Stimulated activated CD4-positive, alpha-beta T cell treated with anti-CD3 and anti-CD28 coated beads, Interleukin-1b, Interleukin-23, amount 100 ng/mL, for 24 hours (primary cell): ENCODE measurements at places on chromosomes 11 and 22.
A peak's percentile ranks its signal among the peaks of the same experiment; 100 is the strongest.

GRCh38 chr11:25769287-25769686 lies 562.6 kb upstream of the ANO3 start:
- DNase-seq = no peak

- no peak for DNase-seq
Measured at GRCh38 chr11:2703363-2704141, 3.8 kb upstream of the KCNQ1OT1 start.

DNA sequence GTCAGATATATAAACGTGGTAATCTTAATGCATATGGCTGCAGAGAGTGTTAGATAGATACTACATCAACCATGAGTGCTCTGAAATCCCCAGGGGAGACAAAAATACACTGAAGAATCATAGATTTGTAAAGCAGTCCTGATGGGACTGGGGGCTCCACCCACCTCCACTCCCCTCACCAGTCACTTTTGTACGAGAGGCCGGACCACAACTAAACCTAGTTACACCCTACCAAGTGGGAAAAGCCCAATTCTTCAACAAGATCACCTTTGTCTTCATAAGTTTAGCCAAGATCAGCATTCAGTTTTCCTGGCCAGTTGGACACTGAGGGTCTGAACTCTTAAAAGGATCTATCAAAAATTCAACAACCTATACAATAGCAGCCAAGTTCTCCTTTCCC lies 1.5 kb downstream of the SF1 start:
- no peak for DNase-seq

DNA sequence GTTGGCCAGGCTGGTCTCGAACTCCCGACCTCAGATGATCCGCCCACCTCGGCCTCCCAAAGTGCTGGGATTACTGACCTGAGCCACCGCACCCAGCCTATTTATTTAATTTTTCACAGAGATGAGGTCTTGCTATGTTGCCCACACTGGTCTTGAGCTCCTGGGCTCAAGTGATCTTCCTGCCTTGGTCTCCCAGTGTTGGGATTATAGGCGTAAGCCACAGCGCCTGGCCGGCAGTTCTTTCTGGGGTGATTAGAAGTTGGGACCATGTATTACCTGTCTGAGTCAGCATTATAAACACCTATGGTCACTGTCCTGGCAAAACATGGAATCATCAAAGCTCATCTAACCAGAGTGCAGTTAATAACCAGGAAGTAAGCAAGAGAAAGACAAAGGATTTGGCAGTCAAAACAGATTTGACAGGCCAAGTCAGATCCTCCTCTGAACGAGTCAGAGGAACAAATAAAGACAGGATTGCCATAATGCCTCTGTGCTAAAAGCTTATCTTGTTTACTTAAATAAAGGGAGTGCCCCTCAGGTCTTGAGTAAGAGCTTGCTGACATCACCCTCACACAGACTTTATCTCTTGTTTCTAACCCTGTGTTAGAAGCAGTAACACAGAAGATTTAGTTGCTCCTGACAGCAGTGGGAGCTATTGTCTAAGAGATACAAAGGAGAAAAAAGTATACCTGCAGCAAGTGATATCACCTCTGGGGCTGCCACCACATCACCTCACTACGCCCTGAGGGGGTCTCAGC lies 3.7 kb downstream of the SERPIND1 start:
- DNase-seq = no peak

GRCh38 chr22:23302171-23303002 lies 122.1 kb downstream of the BCR start:
- no peak for DNase-seq

GRCh38 chr22:39098026-39098425 lies 982 bp downstream of the APOBEC3H start:
- DNase-seq = no peak

GRCh38 chr11:63516109-63516508 lies 10.2 kb downstream of the LGALS12 start:
- DNase-seq = no peak

GRCh38 chr22:30270832-30271231 lies 4.2 kb upstream of the OSM start:
- DNase-seq = no peak

DNA sequence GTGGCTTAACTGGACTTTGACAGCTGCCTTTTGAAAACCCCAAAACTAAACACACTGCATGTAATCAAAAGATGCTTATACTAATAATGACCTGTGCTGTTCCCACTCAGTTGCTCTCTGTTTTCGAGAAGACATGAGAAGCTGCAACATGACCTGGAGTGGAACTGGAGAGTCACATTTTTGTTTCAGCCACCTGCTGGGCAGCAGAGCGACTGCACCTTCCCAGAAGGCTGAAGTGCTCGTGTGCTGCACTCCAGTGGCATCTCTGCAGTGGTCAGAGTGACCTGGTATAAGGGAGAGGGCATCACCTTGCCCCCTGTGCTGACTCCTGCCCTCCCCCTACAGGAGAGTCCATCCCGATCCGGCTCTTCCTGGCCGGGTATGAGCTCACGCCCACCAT lies 8.6 kb downstream of the THYN1 start:
- no peak for DNase-seq

DNA sequence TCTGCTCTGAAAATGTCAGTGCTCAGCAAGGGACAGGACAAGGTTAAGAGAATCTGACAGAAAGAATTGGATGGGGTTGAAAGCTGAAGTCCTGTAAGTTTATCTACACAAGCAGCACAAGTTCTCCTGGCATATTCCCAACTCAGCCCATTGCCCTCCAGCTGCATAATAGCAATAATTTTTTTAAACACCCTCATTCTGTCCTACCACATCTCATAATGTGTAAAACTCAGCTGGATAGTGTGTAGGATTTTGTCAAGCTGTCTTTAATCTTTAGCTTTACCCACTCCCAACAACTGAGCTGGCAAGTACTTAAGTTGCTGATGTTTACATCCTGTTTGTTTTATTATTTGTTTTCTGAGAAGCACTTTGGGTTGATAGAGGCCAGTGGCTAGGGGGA lies 158.9 kb downstream of the CADM1 start:
- DNase-seq = no peak

DNA sequence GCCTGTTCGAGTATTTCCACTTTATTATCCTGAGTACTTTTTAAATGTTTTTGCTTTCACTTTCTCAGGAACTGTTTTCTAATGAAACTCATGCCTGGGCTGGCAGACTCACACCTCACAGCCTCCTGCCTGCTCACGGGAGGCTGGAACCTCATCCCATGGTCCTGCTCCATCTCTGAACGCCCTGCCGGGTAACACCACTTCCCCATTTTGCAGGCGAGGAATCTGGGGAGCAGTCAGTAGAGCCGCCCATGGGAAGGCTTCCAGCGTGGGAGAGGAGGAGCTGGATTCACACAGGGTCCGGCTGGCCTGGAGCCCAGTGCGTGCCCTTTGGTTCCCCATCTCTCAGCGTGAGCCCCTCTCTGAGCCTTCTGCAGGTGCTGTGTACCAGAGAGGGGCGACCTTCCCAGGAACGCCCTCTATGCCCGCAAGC lies 53.6 kb downstream of the SCUBE1 start:
- DNase-seq = no peak

DNA sequence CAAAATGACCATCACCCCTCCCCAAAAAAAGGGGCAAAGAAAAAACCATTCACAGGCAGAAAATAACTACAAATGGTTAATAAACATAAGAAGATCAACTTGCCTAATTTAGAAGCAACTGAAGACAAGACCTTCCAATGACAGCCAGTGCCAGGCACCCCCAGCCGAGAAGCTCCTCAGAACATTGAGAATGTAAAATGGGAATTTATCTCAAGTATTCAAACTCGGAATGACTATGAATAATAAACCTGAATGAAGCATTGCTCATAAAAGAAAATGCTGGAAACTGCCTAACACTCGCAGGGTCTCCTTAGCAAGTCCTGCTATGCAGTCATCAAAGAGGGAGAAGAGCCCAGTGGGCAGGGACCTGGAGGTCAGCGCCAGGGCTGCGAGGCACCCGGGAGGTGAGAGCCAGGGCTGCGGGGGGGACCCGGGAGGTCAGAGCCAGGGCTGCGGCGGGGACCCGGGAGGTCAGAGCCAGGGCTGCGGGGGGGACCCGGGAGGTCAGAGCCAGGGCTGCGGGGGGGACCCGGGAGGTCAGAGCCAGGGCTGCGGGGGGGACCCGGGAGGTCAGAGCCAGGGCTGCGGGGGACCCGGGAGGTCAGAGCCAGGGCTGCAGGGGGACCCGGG lies 23.2 kb upstream of the MOB2 start:
- no peak for DNase-seq

DNA sequence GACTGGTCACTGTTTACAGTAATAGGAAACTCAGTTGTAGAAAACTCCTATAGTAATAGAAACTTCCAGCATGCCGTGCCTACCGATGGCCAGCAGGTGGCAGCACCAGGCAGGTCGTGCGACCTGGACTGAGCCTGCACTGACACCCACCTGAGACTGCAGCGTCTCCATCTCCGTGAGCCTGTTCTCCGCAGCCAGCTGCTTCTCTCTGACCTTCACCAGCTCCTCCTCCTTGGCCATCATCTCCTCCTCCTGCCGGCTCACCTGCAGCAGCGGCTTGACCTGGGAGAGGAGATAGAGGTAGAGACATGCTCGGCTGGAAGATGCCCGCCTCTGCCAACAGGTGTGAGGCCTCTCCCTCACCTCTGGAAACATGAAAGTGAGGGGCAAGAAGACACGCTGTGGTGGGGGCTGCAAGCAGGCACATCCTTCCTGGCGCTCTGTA lies 48.5 kb downstream of the APOL1 start:
- peak; percentile 72 for DNase-seq

DNA sequence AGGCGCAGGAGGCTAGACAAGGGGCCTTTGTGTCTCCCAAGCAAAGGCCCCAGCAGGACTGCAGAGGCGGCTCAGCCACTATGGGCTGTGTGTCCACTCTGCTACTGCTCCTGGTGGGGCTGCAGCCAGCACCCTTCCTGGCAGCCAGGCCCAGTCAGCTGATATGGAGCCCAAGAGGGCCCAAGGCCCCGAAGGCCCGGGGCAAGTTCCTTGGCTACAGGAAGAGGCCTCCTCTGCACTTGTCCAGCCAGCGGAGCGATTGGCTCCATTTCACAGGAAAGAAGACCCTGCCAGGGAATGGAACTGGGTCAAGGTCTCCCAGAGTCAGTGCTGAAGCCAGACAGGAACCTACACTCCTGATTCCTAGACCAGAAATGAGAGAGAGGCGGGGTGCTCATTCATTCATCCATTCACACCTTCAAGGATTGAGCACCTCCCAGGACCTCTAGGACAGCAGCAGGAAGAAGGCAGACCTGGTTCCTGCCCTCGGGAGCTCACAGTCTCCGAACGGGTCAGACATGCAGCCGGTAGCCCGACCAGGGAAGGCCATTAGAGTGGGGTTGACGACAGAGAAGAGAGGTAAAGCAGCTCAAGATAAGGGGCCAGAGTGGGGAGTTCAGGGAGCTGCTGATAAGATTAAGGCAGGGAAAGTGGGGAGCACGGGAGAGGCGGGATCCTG lies 811 bp upstream of the P2RY2 start:
- DNase-seq = no peak

DNA sequence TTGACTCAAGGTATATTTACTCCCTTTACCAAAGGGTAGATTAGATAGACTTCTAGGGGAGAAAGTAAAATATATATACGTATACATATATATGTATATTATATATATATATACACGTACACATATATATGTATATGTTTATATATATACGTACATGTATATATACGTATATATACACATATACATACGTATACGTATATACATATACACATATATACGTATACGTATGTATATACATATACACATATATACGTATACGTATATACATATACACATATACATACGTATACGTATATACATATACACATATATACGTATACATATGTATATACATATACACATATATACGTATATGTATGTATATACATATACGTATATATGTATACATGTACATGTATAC lies 430.5 kb upstream of the ANO3 start:
- DNase-seq = no peak

GRCh38 chr11:91219535-91219934 lies 996.7 kb upstream of the CHORDC1 start:
- no peak for DNase-seq

- peak; percentile 78 for DNase-seq
Measured at GRCh38 chr11:85752890-85753581, 57.9 kb downstream of the SYTL2 start.

GRCh38 chr11:118621784-118622375 lies 14.5 kb downstream of the PHLDB1 start:
- no peak for DNase-seq

GRCh38 chr11:1439341-1439740 lies 47.2 kb downstream of the MOB2 start:
- DNase-seq = no peak

- no peak for DNase-seq
Measured at GRCh38 chr22:29112121-29112520, 39.3 kb downstream of the KREMEN1 start.

DNA sequence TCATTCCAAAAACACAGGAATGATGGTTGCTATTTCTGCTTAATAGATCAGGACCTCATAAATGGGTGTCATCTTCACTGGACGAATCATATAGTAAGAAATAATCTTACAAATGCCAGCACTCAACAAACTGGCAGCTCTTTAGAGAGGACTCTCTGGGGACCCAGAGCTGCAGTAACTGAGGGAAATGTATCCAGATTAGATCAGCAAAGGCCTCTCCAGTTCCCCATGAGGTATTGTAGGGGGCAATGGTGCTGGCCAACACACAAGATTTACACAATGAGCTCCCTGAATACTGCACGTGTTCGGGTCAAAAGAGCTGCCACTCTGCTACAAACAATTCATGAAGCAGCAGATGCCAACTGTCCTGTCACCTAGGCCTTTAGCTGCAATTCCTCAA lies 110.2 kb downstream of the RBFOX2 start:
- DNase-seq = no peak

- no peak for DNase-seq
Measured at GRCh38 chr11:64745189-64745520, 1.2 kb upstream of the RASGRP2 start.

DNA sequence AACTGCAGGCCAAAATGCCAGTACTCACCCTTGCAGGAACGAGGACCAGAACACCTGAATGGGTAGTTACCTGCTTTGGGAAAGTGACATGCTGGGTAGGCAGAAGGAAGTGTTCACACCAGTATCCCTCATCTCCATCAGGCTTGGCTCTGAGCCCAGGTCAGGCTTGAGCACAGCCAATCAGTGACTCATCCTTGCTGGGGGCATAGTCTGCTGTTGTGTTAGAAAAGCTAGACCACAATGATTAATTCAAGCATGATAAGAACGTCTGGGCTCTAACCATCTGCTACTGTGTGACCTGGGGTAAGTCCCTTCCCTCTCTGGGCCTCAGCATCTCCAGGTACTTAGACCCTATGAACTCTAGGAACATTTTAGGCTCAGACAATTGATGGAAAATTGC lies 450.4 kb downstream of the MIAT start:
- DNase-seq = no peak

DNA sequence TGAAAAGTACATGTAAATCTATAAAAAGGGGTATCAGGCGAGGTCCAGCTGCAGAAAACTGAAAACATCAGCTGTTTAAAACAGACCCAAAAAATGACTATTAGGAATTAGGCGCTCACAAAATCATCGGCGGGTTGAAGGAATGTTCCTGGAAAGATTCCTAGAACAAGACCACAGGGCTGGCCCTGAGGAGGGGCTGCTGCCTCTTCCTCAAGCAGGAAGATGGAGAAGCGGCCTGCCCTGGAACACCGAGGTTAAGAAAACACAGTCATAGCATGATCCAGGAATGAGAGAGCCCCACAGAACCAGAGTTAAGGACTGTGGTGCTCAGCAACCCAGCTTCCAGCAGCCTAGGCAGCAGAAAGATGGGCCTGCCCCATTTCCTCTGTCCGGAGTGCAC lies 78.4 kb downstream of the C11orf91 start:
- DNase-seq = no peak

GRCh38 chr11:85874265-85874664 lies 19.1 kb downstream of the CCDC83 start:
- no peak for DNase-seq

GRCh38 chr11:4071914-4072313 lies 22.7 kb upstream of the RRM1 start:
- DNase-seq = no peak
